Activated naive CD4-positive, alpha-beta T cell treated with anti-CD3 and anti-CD28 coated beads, Interleukin-2, amount 50 U/mL, for 16 hours (primary cell): ENCODE measurements at places on chromosomes 7 and 10.

DNA sequence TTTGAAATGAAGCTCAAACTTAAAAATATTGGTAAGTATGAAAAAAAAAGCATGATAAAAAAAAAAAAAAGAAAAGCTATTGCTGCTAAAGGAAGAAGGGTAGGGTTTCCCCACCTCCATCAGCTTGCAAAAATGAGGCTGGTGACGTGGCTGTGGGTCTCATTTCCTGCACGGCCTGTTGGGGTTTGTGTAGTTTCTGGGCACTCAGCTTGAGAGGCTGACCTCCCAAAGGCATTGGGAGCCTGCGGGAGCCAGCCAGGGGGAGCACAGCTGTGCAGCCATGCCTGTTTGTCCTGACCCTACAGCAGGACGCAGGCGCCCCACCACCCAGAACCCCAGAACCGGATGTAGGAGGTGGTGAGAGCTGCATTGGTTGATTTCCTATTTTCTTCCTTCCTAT lies 48.8 kb upstream of the CARD11 start:
- peak; percentile 61 for DNase-seq

- DNase-seq: no peak
Observed at GRCh38 chr10:79995979-79996634, 47.2 kb upstream of the SFTPD start.

GRCh38 chr7:117876761-117877160 lies 3.5 kb upstream of the CTTNBP2 start:
- DNase-seq: no peak

DNA sequence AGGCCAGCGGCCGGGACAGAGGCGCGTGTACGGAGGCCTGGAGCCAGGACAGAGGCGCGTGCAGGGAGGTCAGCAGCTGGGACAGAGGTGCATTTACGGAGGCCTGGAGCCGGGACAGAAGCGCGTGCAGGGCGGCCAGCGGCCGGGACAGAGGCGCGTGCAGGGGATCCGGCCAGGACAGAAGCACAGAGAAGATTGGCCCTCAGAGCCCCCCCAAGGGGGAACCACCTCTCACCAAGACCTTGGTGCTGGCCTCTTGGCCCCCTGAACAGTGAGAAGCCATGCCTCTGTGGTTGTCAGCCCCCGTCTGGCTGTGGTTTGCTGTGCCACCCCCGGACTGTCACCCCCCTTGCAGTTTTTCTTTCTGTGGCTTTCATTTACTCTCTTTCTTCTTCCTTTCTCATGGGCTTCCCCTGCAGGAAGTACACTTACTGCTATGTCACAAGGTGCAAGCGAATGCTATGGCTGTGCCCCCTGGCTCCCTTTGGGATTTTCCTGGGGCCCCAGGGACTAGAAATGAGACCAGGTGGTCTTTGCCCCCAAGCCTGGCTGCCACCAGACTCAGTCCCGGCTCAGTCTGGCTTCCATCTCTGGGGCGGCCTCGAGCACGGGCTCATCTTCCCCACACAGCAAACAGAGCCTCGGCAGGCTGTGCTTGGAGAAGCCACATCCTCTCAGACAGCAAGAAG lies 41.1 kb downstream of the INSIG1 start:
- DNase-seq: no peak

GRCh38 chr7:72037516-72037915 lies 374.6 kb downstream of the CALN1 start:
- DNase-seq: no peak

GRCh38 chr7:133310232-133310862 lies 57.5 kb downstream of the EXOC4 start:
- DNase-seq: no peak

GRCh38 chr7:2511769-2512168 lies 7.8 kb upstream of the LFNG start:
- no peak for DNase-seq

DNA sequence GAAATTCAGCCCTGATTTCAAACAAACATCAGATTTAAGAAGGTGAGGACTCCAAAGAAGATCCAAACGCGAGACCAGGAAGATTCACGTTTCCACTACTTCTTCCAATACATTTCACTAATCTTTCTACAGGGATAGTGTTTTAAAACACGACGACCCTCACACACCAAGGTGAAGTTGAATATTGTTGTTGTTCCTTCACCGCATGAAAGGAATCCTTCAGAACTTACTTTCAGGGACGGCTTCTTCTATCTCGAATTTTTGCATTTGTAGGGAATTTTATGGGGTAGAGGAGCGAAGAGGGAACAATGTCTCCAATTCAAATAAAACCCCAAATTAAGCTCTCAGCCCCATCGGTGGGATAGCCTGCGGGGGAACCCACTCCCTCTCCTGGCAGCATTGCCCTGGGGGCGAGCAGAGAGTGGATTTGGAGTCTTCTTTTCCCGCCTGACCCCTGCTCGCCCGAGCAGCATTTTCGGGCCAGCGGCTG lies 1.5 kb upstream of the GATA3 start:
- DNase-seq: no peak

GRCh38 chr10:31604646-31605170 lies 285.7 kb downstream of the ZEB1 start:
- no peak for DNase-seq

DNA sequence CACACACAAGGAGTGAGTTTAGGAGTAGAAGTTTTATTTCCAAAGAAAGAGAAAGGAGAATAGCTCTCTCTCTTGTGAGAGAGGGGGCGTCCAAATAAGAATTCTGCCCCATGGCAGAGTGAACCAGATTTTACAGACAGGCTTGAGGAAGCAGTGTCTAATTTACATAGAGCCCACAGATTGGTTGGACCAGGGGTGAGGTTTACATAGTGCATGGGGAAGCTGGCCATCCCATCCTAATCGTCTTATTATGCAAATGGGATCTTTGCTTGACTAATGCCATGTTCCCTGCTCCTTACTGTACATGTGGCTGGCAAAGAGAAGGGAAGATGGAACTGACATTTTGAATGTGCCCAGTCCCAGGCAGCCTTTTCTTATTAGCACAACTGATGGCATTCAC lies 60.0 kb upstream of the ACSM6 start:
- DNase-seq: no peak

DNA sequence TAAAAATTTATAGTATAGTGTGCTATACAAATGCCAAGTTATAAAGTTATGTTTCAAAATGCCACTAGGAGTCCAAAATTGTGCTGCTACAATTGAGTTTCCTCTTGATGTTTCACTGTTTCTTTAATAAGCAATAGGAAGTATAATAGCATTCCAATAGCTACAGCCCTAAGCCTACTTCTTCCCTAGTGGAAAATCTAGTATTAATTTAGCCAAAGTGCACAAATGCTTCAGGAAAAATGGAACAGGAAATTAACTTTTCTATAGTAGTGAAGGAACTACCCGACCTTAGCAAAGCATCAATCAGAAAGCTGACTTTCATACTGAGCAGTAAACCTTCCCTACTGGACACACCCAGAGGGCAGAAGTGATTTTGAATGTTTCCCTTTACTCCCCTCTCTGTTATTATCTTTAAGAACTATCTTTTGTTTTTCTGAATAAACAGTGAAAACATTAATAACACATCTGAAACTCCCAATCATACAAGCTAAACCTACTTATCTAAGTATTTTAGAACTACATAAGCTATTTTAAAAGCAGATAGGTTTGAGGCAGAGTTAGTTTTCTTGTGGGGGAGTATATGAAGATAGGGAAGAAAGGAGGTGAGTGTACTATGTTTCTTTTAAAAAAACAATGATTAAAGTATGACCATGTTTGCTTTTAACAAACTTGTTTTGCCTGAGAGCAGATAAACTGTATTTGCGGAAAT lies 13.7 kb downstream of the CPED1 start:
- no peak for DNase-seq

GRCh38 chr10:131909014-131909808 lies 8.4 kb downstream of the PPP2R2D start:
- no peak for DNase-seq

DNA sequence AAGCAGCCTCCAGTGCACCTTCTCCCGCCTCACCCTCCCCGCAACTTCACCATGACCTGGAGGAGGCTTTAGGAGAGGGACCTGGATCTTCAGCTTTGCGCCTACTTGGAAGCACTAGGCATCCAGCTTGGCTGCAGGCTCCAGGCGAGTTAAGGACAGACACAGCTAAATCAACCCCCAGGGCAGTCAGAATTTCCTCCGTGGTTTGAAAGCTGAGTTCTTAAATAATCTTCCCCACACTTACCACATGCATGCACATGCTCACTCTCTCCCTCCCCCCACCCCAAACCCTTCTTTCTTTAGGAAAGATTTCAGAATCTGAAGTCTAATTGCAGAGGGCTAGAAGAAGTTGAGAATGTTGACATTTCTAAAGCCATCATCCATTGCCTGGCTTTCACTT lies 36.7 kb upstream of the LRRC4 start:
- DNase-seq: no peak

DNA sequence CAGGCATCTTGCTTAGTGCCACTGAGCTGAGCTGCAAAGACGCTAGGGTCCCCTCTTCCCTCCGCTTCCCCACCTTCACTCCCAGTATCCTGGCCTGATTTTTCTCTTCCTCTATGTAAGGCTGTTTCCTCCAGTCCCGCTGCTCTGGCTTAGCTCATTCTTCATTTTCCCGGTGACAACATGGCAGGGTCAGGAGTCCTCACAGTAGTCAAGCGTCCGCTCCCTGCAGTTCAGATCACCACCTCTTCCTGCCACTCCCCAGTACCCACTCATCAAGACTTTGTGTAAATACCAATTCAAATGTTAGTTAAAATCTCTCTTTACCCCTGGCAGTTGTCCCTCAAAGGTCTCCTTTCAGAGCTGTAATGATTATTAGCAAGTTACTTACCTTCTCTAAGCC lies 650.4 kb upstream of the CELF2 start:
- DNase-seq: no peak

GRCh38 chr10:37992083-37992482 lies 15.6 kb upstream of the ZNF25 start:
- no peak for DNase-seq

DNA sequence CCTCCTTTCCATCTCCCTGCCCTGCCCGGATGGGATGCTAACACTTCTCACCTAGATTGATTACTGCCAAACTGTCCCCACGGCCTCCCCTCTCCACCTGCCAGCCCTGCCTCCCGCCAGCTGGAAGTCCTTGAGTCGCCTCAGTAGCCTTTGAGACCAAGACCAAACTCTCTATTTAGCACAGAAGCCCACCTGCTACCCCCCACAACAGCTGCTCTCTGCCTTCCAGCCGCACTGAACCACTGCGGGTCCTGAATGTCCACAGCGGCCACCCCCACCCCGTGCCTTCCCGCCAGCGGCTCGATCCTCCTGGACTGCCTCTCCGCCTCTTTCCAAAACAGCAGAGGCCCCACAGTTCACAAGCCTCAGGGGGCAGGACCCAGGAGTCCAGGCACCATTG lies 39.0 kb downstream of the FKBP6 start:
- no peak for DNase-seq

GRCh38 chr7:35415411-35415822 lies 161.5 kb upstream of the TBX20 start:
- DNase-seq: no peak

DNA sequence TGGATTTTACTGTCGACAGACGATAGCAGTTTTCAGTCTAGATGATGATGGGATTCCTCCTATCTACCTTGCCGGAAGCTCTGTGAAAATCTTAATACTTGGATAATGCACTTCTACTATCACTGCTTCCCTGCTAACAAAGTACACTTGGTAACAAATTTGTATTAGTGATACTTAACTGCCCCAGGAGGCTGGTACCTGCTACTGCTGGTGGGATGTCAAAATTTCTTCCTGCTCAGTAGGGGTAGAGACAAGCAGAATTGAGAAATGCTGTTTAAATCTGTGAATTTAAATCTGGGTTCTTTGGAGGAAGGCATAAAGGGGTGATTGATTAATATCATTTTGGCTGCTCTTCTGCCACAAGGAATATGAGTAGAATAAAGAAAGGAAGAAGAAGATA lies 99.8 kb upstream of the STRIP2 start:
- no peak for DNase-seq

GRCh38 chr10:124305131-124305530 lies 113.6 kb downstream of the OAT start:
- no peak for DNase-seq

- no peak for DNase-seq
Observed at GRCh38 chr7:77714195-77714594, 17.9 kb downstream of the RSBN1L start.

- DNase-seq: no peak
Observed at GRCh38 chr7:95317546-95317945, 6.8 kb downstream of the PON1 start.

DNA sequence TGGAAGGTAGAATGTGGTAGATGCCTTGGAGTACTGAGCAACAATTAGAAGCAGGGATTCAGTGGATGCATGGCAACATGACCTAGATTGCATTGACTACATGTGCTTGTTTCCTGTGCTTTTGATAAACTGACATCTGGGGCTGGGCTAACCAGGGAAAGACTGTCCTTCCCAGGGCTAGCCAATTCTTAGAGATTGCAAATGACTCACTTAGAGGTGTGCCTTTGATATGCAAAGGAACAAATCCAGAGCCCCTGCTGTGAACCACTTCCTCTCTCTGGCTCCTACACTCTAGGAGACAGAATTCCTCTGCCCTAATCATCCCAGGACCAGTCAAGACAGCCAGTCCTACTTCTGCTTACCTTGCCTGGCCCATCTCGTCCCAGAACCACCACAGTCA lies 651.5 kb downstream of the LRMDA start:
- DNase-seq: no peak

DNA sequence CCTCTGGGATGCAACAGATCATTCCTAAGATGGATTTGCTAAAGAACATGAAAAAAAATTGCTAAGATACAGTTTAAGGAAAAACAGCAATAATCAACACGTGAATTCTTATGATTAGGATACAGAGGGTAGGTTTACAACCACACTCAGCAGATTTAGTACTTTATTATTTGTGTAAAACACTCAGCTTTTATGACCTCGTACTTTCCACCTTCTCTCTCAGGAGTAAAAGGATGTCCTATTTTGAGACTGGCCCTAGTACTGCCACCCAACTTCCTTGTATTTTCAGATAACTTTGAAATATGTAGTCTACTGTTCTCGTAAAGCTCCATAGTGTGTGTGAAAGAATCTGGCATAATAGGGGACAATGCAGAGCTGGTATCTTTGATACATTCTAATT lies 186.1 kb downstream of the ARL4A start:
- no peak for DNase-seq

DNA sequence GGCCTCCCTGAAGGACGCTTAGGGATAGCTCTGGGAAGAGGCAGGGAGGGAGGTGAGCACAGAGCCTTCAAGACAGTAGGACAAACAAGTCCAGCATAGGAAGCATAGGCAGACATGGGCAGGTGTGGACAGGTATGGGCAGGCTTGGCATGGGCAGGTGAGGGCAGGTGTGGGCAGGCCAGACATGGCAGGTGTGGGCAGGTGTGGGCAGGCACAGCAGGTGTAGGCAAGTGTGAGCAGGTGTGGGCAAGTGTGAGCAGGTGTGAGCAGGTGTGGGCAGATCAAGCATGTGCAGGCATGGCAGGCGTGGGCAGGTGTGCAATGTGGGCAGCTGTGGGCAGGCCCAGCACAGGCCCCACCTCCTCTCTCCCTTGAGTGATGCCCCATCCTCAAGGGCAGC lies 148.8 kb upstream of the ZMIZ1 start:
- no peak for DNase-seq

GRCh38 chr10:110566472-110567200 lies 859 bp upstream of the SMC3 start:
- no peak for DNase-seq
